ENCODE measurements at places on chromosomes 11 and 22. TPM values are rescaled to one million over a fixed set of nuclear protein-coding genes. Genes with fewer than 3 reads are reported as not detected.
A peak's percentile ranks its signal among the peaks of the same experiment; 100 is the strongest.

DNA sequence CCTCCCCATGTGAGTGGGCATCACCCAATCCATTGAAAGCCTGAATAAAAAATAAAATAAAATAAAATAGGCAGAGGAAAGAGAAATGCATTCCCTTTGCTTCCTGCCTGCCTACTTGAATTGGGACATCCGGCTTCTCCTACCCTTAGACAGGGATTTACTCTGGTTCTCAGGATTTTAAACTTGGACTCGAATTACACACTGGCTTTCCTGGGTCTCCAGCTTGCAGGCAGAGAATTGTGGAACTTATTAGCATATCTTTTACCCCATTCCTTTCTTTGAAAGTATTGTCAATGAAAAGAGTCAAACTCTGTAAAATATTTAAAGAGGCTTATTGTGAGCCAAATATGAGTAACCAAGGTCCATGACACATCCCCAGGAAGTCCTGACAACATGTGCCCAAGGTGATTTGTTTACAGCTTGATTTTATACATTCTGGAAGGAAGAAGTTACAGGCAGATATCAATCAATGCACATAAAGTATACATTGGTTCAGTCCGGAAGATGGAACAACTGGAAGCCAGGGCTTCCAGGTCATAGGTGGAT is 78.4 kb upstream of the CCDC90B start:
- no peak for DNase-seq

- DNase-seq, result no peak
Measured at GRCh38 chr11:105392556-105392955, 217.3 kb upstream of the GRIA4 start.

- DNase-seq, result peak; percentile 96
Measured at GRCh38 chr11:65487467-65488272, 11.2 kb upstream of the MALAT1 start.

GRCh38 chr11:71153005-71153390 is 99.4 kb downstream of the SHANK2 start:
- DNase-seq, result no peak

DNA sequence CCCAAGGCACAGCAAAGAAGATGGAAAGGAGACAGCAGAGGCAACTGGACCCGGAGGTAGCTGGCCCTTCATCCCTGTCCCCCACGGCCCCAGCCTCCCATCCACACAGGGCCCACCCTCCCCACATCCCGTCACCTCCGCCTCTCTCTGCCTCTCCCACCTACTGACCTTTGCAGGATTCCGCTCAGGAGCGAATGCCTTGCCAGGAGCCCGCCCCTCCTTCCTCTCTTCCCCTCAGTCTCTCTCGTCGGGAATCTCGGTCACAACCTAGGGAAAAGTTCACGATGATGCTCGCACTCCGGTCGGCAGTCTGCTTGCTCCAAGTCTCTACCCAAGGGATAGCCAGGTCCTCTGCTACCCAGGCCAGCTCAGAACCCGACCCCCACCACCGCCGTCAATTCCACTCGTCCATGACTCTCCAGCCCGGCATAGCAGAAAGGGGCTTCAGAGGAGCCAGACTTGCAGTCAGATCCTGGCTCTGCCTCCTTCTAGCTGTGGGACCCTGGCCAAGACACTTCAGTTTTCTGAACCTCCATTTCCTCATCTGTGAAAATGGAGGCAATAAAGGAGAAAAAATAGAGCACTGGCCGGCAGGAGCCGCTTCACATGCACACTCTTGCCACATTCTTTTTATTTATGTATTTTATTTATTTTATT is 10.2 kb downstream of the AHNAK start:
- no peak for DNase-seq

DNA sequence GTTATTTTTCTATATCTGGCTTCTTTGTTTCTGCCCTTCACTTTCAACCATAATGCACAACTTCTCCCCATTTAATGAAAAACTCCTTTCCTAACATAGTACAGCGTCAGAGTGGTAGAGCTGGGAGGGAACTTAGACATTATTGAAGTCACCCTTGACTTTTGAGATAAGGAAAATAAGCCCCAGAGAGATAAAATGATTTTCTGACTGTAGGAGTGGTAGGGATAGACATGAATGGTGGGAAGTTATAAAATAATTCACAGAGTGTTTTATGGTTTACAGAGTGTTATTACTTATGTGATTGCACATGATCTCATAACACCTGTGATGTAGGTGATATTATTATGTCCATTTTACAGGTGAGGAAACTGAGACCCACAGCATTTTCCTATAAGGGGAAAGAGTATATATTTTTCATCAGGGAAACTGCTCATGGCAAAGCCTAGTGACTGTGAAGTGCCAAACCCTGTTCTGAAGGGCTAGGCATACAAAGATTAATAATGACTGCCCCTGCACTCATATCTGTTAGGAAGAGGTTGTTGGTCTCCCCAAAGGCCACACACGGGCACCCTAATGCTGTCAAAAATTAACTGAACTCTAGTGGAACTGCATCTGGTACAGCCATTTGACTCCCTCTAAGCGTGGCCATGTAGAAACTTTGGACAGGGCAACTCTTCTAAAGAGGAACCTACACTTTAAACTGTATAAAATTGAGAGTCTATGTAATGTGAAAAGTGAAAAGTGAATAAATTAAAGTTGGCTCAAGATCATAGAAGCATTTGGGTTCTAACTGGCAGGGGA is 61.1 kb upstream of the PICALM start:
- DNase-seq, result no peak

DNA sequence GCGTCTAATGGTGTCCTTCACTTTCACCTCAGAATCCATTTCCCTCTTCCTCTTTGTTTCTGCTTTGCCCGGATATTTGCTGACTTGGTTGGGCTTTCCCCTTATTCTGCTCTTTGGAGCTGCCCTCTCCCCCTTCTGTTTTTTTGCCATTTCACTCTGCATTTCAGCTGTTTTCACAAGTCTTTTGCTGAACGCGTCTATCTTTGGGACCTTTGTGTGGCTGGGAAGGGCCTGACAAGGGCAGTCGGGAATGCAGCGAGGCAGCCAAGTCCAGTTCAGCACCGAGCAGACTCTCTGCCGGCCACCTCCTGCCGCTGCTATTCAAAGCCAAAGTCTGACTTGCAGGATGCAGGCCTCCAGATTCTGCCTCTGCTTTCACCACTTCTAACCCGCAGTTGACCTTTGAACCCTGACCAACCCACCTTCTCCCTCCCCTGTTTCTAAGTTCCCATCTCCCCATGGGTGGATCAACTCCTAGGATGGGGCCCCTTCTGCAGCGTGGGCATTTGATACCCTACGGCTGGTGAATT is 38.2 kb downstream of the FEZ1 start:
- DNase-seq, result no peak

DNA sequence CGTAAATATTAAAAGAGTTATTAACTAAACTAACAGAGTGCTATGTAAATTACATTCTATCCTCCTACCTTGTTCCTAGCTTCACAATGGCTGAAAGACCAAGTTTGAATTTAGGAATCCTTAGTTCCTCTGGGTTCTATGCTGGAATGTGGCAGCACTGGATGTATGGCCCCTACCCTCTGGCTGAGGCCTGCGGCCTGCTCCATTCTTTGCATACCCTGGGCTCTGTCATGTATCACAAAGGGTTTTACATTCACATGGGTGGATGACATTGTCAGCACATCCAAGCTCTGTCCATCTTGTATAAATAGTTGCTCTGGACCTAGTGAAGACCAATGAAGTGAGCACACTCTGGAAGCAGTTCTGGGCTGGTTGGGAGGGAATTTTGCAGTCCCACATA is 54.5 kb downstream of the AASDHPPT start:
- DNase-seq, result no peak

DDIAS gene
- polyA plus RNA-seq, result 9.0 TPM

NXPE4 gene
- not detected for polyA plus RNA-seq

Measured in right lung (tissue), 10 donors.